Glutamatergic neuron (in vitro differentiated cells): ENCODE measurements at places on chromosomes 1 and 21.

GRCh38 chr1:39711104-39711965, 20.1 kb upstream of the HPCAL4 start:
- no peak for DNase-seq

- no peak for DNase-seq
Measured at GRCh38 chr1:64240206-64240605, 36.8 kb downstream of the UBE2U start.

GRCh38 chr1:233113009-233113879, 162.8 kb downstream of the NTPCR start:
- no peak for DNase-seq

- no peak for DNase-seq
Measured at GRCh38 chr1:208058267-208058666, 147.3 kb upstream of the CD34 start.

DNA sequence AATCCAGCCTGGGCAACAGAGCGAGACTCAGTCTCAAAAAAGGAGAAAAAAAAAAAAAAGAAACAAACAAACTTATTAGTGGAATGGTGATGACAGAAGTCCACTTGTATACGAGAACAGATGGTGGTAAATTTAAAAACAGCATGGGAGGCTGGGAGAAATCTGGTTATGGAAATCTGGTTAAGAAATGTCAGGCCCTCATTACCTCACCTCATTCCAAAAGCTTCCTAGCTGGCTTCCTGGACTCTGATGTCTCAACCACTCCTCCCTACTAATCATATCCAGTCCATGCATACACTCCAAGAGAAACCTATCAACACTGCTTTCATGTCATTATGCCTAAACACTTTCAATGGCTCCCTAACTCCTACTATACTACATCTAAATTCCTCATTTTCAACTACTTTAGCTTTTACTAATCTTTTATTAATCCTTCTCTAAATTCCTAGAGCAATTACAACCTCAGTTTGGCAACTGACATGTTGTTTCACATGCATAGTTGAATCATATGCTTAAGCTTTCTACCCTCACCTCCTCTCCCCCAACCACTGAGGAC, 52.9 kb downstream of the FOXJ3 start:
- DNase-seq: no peak
